SJCRH30 (cell line): ENCODE measurements at places on chromosomes 16 and 17. TPM values are rescaled to one million over a fixed set of nuclear protein-coding genes. Genes with fewer than 3 reads are reported as not detected.

Gene CES5A
- not detected in 2 replicates for total RNA-seq

DNA sequence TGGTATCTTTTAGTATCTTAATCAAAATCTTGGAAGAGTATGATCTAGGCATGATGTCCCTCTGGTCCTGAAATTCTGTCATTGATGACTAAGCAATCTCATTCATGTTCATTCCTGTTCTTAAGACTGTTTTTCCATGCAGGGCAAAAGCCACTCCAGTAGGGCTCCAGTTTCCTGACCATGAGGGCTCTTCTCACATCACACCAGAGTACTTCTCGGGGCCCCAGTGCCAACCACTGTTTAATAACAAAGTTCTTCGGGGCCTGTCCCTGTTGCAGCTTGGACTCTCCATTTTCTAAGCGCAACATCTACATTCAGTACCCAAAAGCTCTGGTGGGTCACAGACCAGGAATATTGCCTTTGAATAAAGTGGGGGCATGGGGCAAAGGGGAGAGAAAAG is 52.0 kb downstream of the IRX6 start:
- no peak for DNase-seq

- no peak for DNase-seq
These were observed 1219.8 kb downstream of the CDH8 start for GRCh38 chr16:60816461-60816860.

DNA sequence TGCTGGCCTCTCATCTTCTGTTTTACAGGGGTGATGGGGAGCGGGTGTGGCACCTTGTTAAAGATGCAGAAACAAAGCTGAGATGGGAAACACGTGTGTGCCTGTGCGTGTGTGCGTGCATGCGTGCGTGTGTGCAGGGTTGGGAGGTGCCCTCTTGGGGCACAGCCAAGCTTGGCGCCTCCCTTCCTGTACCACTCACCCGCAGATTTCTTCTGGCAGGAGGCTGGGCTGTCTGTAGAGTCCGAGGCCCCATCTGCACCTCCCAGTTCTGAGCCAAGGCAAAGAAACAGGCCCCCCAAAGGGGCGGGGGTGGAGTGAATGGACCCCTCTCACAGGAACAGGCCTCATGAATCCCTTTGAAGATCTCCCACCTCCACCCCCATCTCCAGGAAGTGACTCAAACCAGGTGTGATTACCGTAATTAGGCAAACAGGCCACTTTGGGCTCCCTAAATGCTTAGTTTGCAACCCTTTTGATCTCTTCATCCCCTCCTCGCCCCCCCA is 20.9 kb downstream of the TNS4 start:
- DNase-seq = no peak

GRCh38 chr16:86038926-86039310 is 140.0 kb downstream of the IRF8 start:
- DNase-seq = no peak

GRCh38 chr17:39549747-39550573 is 57.8 kb downstream of the NEUROD2 start:
- DNase-seq = no peak
